ENCODE measurements at places on chromosomes 16 and 17.

DNA sequence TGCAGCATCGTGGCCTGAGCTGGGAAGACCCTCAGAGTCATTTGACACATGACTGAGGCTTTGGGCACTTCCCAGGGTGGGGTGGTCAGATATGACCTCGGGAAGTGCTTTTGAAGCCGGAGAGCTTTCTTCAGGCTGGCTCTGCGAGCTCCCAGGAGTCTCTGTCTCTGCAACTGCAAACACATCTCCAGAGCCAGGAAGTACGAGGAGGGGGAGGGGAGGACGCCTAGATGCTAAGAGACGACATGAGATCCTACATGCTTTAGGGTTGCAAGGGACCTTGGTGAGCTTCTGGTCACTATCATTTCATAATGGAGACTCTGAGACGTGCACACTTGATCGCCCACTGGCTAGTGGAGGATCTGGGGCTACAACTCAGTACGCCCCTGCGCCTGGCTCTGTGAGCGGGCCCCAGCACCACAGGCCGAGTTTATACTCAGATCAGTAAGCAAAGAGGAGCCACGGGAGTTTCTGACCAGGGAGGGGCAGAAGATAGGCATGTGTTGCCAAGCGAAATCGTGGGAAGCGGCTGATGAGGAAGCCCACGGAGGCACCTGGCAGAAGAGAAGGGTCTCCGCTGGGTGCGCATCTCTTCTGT, 527 bp upstream of the MGAT5B start:
- no peak for DNase-seq

GRCh38 chr16:9337308-9338032, 246.0 kb downstream of the HAPSTR1 start:
- no peak for DNase-seq

DNA sequence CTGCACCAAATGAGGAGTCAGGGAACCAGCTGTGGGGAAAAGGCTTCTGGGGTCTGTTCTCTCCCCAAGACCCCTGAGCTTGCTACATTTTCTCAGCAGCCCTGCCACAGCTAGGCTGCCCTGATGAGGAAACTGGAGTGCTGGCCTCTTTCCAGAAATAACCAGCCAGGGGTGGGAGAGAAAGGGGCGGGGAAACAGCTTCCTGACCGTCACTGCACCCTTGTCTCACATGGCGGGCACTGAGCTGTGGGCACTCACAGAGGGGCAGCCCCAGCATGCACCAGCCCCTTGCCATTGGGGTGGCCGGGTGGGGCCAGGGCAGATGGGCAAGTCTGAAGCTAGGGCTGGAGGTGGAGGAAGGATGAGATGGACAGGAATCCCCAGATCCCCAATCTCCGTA, 2.9 kb downstream of the SRL start:
- DNase-seq: no peak

DNA sequence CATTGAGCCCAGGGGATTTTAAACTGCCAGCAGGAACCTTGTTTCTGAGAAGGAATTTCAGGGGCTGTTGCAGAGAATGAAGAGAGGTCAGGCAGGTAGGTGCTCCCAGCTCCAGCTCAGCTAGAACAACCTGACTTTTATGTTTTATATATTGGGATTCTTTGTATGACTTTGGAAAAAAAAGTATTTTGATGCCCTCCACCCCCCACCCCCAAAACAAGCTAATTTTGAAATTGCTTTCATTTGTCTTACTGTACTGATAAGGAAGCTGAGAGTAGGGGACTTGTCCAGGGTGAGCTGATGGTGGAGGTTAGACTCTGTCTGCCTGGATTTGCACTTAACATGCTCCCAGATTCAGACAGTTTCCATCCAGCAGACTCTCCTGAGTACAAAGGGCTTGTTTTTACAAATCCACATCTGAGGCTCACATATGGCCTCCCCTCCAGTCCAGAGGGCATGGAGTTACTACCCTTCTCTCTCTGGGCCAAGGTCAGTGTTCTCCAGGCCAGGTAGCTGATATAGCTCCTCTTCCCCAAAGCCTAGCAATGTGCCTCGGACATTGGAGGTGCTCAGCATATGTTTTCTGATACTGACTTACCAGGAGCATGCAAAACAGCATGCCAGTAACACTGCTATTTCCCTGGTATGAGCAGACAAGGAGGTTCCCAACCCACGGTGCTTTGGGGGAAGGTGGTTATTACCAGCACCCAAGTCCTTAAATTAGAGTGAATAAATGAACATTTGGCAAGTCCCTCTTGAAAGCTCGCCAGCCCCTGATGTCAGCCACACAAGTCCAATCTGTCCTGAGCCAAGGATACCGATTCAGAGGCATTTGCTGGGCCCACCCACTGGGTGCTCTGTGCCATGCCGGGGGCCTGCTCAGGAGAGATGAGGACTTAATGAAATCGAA, 11.3 kb downstream of the STX1B start:
- DNase-seq: no peak

DNA sequence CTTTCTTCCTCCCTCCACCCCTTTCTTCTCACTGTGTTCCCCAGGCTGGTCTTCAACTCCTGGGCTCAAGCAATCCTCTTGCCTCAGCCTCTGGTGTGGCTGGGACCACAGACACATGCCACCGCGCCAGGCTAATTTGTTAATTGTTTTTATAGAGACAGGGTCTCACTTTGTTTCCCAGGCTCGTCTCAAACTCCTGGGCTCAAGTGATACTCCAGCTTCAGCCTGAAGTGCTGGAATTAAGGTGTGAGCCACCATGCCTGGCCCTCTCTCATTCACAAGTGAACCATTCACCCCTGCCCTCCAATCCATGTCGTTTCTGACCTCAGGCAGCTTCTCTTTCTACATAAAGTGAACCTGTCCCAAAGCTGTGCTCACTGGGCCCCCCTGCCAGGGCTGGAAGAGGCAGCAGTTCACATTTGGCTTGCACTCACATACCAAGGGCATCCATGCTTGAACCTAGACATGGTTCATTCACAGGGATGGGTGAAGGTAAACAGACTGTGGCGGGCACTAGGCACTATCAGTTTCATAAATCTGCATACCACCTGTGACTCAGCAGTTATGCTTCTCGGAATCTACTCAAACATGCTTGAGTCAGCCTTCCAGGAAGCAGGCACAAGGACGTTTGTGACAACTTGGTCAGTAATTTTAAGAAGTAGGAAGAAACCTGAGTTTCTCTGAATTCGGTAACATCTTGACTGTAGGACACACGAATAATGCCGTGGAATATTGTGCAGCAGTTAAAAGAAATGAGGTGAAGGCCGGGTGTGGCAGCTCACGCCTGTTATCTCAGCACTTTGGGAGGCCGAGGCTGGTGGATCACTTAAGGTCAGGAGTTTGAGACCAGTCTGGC, 6.0 kb upstream of the RNF213 start:
- DNase-seq: no peak

DNA sequence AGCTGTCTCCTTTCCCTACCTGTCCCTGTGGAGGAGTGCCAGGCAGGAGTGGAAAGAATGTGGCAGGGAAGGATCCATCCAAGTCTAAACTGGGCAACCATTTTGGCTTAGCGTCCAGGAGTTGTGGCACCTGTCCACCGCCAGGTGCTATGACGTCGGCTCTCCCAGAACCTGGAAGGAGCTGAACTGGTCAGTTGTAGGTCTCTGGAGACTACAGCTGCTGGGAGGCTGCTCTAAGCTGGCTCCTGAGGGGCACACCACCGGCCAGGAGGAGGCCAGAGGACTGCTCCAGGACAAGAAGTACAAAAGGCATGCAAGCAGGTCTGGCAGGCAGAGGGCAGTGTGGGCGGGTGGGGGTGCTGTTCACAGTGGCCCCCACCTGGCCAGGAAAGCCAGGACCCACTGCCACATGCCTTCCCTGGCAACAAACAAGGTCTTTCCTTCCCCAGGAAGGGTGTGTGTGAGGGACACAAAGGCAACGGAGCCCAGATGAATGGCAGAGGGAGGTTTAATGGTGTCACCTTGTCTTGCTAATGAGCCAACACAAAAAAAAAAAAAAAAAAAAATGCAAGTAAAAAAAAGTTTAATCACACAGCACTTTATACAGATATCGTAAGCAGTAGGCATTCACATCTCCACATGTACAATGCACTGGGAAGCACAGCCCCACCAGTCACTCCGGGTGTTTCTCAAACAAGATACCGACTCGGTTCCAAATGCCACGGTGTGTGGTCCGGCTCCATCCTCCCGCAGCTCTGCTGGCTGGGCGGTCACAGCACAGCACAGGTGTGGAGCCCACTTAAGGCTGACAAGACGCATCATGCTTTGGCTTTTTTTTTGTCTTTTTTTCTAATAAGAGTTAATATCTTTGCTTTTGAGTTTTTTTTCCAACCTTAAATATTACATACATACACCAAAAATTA, 4.8 kb downstream of the SPHK1 start:
- no peak for DNase-seq

DNA sequence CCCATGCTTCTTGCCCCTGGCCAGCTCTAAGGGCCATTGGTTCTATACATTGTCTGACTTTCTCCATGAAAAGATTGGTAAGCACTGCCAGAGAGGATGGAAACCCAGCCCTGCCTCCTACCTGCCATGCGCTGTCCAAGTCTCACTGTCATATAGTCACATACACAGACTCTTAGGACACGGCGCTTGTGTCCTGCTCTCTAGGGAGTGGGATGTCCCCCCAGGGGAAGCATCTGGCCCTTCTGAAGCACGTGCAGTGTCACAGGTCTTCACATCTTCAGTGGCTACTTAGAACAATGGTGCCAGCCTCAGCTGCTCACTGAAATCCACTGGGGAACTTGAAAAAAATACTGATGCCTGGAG, 38.7 kb downstream of the MYO18A start:
- no peak for DNase-seq

GRCh38 chr17:1260086-1260769, 10.0 kb upstream of the BHLHA9 start:
- DNase-seq: no peak

DNA sequence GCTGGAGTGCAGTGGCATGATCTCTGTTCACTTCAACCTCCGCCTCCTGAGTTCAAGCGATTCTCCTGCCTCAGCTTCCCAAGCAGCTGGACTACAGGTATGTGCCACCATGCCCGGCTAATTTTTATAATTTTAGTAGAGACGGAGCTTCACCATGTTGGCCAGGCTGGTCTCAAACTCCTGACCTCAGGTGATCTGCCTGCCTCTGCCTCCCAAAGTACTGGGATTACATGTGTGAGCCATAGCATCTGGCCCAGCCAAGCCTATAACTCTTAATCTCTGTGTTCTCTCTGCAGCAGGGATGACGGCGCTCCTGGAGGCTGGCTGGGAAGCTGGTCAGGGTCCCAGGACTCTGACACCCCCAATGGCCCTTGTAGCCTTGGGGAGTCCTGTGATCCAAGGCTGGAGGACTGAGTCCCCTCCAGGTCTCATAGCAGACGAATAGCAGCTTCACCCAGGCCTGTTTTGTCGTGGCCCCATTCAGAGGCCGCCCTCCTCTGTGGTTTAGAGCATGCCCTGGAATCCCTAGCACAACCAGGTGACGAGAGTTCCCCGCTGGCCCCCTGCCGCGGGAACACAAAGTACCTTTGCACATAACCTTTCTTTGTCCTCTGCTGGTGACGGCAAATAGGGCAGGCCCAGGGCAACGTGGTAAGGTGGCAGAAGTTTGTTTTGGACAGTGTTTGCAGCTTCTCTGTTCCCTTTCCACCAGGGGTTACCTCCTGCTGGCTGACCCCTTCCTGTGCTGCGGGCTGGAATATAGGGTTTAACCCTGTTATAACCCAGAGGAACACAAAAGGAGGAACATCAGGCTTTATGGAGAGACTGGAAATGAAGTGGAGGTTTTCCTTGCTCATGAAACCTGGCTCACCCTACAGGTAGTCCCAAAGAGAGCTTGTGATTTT, 43.0 kb upstream of the TOB1 start:
- no peak for DNase-seq

- DNase-seq: no peak
These were observed 9.5 kb downstream of the SLC6A4 start for GRCh38 chr17:30225919-30226553.
